Cerebellum (tissue), 4 donors: ENCODE measurements at places on chromosomes 3 and 15.

- no peak for DNase-seq
Measured at GRCh38 chr3:87461036-87461435, 184.7 kb upstream of the POU1F1 start.

DNA sequence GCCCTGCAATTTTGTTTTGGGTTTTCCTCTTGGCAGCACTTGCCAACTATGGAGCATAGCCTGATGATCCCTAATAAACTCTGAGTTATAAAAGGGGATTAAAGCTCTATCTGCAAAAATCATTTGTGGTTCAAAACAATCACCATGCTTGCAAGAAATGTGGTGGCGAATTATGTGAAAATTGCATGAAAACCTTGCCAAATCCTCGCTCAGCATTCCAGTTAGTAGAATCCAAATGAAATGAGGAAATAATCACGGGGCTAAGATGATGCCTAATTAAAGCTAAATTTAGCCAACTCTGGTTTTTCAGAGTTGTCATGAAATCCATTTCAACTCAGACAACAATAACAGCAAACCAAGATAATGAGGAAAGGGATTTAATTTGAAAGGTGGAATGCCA lies 73.0 kb upstream of the PROK2 start:
- no peak for DNase-seq

DNA sequence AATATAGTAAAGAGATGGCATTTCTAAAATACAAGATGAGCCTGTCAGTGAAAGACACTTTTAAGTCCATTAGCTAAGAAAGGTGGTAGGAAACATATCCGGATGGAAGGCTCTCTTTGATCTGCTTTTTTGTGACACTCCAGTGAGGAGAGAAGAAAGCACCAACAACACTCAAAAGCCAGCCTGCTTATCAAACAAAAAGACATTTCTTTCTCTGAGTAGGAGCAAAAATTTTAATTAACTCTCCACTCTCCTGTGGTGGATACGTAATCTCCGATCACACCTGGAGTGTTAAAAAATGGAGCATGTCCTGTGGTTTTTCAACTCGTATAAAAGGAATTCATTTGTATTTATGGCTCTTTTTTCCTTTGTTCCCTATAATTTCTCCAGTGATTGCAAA lies 65.3 kb downstream of the OXNAD1 start:
- no peak for DNase-seq

GRCh38 chr3:23667536-23668429 lies 138.0 kb upstream of the UBE2E1 start:
- DNase-seq, result no peak

DNA sequence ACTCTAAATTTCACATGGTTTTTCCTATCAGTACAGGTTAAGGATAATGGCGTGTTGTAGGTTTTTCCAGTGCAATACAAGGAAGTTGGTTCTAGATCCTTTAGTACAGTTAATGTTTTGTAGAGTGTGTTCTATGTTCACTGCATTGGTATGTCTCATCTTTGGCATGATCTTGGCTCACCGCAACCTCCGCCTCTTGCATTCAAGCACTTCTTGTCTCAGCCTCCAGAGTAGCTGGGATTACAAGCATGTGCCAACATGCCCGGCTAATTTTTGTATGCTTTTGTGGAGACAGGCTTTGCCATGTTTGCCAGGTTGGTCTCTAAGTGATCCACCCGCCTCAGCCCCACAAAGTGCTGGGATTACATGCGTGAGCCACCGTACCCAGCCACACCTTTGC lies 30.4 kb downstream of the SNRPN start:
- DNase-seq, result no peak

DNA sequence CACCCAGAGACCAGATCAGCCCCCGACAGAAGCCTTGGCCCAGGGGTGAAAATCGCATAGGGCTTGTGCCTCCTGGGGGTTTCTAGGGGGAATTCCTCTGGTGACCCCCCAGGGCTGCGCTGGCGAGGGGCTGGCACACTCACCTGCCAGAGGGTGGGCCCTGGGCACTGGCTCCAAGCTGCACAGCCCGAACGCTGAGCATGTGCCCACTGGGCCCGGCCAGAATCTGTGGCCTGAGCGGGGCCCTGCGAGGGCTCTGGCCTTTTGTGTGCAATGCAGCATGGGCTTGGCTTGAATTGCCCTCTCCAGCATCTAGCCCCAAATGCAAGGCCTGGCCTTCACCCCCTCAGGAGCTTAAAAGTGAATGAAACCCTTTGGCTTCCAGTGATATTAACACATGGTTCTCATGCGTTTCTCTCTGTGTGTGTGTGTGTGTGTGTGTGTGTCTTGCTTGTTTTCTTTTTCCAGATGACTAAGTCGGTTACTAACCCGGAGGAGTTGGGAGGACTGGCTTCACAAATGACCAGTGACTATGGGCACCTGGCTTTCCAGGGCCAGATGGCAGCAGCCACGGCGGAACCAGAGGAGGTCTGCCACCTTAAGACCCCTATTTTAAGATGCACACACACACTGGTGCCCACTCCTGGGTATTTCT lies 259.1 kb upstream of the TPM1 start:
- DNase-seq, result no peak

DNA sequence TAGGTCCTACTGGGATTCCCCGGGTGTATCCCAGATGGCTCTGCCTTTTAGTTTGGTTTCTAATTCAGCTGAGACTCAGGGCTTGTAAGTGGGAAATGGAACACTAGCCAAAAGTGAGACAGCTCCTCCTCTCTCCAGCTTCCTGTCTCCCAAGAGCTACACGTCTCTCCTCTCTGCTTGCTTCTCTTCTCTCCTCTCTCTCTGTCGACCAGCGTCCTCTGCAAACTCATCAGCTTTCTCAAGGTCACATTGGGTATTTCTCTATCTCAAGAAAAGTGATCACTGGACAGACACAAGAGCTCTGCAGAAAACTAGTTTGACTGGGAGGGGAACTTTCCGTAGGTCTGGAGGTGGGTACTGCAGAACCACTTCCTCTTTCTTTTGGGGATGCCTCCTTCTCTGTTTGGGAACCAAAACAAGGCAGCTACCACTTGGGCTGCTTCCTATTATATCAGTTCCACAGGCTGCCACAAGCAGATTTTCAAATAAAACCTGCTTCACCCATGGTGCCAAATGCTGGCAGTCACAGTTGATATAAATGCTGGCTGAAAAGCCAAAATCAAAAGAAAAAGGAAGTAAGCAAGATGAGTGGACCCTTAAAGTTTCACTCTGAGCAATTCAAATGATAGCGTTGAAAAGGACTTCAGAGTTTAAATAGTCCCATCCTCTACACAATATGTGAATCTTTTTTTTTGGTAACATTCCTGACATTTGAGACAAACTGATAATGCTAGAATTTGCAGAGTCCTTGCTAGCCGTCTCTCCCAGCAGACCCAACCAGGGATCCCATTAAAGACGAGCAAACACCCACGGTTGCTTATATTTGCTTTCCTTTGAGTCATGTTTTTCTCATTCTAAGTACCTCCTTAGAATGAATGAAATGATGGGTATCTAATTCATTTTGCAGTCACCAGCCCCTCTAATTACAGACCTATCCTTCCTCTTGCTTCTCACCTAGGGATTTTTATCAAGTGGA lies 7.2 kb upstream of the DYNC1LI1 start:
- DNase-seq, result peak; percentile 20

DNA sequence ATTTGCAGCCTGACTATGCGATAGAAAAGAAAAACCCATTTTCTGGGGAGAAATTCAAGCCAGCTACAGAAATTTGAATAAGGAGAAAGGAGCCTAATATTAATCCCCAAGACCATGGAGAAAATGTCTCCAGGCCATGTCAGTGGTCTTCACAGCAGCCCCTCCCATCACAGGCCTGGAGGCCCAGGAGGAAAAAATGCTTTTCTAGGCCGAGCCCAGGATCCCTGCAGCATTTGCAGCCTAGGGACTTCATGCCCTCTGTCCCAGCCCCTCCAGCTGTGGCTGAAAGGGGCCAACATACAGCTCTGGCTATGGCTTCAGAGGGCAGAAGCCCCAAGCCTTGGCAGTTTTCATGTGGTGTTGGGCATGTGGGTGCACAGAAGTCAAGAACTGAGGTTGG lies 26.3 kb downstream of the ARRDC4 start:
- no peak for DNase-seq

DNA sequence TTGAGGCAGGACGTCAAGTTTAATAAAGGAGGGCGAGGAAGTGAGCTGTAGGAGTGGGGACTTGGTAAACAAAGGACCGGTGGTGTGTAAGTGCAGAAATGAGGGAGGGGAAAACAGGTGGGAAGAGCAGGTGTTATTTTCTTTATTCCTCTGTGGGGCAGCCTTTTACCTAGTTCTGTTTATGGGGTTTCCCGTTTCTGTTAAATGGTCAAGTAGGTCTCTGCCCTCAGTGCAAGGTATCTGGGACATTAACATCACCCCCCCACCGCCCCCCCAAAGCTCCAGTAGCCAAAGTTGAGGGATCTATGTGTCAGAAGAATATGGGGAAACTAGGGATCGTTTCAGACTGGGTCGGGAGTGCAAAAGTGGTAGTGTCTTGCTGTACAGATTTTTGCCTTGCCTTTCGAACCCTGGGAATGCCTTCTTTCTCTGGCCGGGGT lies 893 bp downstream of the MGA start:
- no peak for DNase-seq

DNA sequence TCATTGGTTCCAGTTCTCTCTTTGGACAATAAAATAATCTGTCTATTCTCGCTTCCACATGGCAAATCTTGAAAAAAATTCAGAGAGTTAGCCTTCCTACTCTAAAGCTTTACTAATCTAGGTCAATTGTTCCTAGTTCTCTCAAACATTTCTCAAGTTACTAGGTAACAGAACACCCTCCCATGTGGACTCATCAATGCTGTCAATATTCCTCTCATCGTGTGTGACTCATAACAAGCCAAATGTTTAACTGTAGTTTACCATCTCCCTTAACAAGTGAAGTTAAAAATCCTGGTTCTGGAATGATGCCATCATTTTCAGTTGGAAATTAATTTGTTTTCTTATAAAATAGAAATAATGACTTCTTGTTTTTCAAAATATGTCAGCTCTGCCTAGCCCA lies 438.6 kb downstream of the ROBO1 start:
- no peak for DNase-seq

GRCh38 chr3:110253794-110254193 lies 817.8 kb upstream of the NECTIN3 start:
- no peak for DNase-seq

GRCh38 chr3:189355115-189355480 lies 183.3 kb downstream of the TPRG1 start:
- no peak for DNase-seq

DNA sequence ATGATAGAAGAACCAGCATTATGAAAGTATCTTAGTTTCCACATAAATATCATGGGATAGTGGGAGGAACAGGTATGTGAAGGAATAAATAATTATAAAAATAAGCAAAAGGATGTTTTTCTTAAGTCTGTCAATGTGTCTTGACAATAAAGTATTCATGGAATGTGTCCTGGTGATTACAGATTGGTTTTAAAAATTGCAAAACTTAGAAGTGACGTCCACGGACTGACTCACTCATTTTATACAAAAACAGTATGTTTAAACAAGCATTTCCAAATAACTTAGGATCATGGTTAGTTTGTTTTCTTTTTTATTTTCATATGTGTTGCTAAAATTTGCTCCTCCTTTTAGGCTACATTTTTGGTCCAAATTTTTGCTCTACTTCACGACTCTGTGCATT lies 687.0 kb upstream of the NECTIN3 start:
- no peak for DNase-seq

GRCh38 chr3:191393146-191393545 lies 62.8 kb upstream of the UTS2B start:
- DNase-seq, result no peak

GRCh38 chr3:148598619-148599018 lies 99.1 kb upstream of the AGTR1 start:
- DNase-seq, result no peak

GRCh38 chr3:189588070-189588469 lies 43.1 kb upstream of the TP63 start:
- DNase-seq, result no peak

DNA sequence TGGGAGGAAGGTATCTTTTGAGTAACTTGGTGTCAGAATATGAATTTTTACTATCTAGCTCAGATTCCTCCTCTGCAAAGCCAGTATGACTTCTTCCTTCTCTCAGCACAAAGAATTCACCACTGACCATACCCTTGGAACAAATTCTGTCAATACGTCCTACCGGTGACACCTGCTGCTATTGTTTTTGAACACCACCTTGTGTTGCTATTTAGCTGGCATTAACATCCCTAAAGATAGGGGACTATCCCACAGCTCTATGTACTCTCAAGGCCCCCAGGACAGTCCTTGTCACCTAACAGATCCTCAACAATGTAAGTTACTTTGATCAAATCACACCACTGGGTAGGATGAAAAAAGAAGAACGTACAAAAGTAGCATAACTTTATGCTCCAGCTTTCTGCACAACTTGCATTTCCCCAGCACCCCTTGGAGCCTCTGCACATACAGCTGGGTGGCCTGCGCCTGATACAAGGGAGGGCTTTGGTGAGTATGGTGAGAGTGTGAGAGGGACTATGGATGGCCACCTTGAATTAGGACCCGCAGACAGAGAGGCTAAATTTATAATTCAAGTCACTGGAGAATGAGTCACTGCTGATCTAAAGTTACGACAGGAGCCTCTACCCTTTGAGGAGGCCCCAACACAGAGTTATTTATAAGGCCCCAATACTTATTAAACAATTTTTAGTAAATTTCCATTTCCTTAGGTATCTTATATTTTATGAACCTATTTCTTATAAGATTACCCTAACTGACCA lies 2.3 kb upstream of the COLQ start:
- DNase-seq, result no peak

- no peak for DNase-seq
Measured at GRCh38 chr15:32851572-32851971, 133.8 kb downstream of the GREM1 start.

- no peak for DNase-seq
Measured at GRCh38 chr3:28569357-28569756, 220.7 kb upstream of the AZI2 start.

GRCh38 chr15:89150287-89150686 lies 62.0 kb downstream of the ABHD2 start:
- no peak for DNase-seq

- no peak for DNase-seq
Measured at GRCh38 chr3:54171951-54172350, 49.6 kb downstream of the CACNA2D3 start.

DNA sequence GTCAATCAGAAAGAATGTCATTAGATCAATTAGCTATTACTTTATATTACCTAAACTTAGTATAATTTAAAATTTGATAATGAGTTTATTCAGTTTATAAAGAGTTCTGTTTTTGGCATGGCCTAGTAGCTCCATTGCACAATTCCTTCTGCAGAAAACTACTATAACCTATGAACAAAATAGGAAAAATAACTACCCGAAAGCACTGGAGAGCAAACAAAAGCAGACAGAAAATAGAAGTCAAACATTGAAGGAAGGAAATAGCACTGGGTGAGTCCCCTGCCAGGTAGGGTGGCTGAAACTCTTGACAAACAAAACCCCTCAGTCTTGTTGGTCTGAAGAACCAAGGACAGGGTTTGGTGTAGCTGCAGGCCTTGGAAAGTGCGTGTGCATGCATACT lies 37.5 kb downstream of the CMC1 start:
- no peak for DNase-seq

DNA sequence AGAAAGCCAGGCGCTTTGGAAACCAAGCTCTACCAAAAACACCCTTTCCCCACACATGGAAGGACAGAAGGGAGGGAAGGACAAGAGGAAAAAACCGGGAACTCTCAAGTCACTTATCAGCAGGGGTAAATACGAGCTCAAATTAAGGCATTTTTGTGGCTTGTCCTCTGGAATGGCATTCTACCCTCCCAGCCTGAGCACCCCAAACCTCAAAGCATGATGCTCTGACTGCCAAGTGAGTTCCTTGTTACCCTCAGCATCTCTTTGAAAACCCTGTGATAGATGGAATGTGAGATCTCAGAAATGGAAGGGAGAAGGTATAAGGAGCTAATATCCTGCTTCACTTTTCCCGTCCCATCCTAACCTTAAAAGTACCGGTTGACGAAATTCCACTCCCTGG lies 8.1 kb upstream of the CSPG5 start:
- DNase-seq, result no peak

GRCh38 chr15:95724908-95725633 lies 605.4 kb upstream of the NR2F2 start:
- DNase-seq, result no peak
